ENCODE measurements at places on chromosomes 7 and 10. TPM values are rescaled to one million over a fixed set of nuclear protein-coding genes. Genes with fewer than 3 reads are reported as not detected.

DNA sequence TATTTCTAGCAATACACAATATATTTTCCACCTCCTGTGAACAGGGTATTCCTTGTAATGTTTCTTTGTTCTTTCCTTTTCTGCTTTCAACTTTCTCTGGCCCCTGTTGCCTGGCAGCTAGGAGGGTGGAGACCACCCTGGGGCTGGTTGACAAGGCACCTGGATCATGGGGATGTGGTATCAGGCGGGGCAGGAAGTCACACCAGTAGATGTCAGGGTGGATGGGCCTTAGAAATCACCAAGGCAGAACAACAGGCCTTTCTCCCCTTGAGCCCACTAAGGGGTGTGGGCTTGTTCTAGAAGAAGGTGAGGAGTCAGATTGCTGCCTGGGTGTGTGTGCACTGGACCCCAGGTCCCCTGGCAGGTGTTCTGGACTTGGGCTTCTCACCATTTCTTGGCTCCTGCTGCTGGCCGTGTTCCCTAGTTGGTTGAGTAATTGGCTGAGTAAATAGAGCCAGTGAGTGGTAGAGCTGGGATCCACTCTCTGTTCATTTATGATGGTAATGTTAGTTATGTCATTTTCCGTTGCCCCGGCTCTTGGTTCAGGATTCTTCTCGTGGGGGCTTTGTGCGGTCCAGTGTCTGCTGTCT is 24.9 kb downstream of the ZNF783 start:
- H3K4me1 ChIP-seq: no peaks in the 10 kb centered on the region
- no peak overlapping the region for H3K4me3 ChIP-seq
- no peaks in the 10 kb centered on the region for H3K27me3 ChIP-seq
- no peak overlapping the region for H3K27ac ChIP-seq

DNA sequence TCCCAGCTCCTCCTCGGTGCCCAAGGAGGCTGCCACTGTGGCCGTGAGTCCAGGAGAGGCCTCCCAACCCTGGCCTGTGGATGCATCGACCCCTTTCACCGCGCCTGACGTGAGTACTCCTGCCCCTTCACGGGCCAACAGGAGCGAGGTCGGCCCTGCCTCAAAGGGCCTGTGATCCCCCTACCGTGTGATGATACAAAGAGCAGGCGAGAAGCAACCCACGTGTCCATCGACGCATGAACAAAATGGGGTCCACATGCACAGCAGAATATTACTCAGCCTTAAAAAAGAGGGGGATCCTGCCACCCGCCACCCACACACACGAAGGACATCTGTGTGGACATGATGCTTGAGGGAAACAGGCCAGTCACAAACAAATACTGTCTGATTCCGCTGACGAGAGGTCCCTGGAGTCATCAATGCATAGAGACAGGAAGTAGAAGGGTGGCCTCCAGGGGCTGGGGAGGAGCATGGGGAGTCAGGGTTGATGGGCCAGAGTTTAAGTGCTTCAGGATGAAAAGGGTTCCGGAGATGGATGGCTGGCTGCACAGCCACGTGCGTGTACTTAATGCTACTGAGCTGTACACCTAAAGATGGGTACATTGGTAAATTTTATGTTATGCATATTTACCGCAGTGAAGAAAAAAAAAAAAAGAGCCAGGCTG is 151.9 kb downstream of the PRKAG2 start:
- no peaks in the 10 kb centered on the region for H3K36me3 ChIP-seq
- no peak overlapping the region for H3K27ac ChIP-seq
- no peak for DNase-seq

The HMX2 gene
- total RNA-seq: not detected

GRCh38 chr7:134856691-134857090 is 77.3 kb downstream of the CALD1 start:
- peak overlapping the region; percentile 2 for H3K27ac ChIP-seq
- no peak overlapping the region for H3K4me3 ChIP-seq
- no peaks in the 10 kb centered on the region for H3K36me3 ChIP-seq
- H3K27me3 ChIP-seq: no peaks in the 10 kb centered on the region
- DNase-seq: no peak

The COL28A1 gene
- total RNA-seq: 4.9 TPM

DNA sequence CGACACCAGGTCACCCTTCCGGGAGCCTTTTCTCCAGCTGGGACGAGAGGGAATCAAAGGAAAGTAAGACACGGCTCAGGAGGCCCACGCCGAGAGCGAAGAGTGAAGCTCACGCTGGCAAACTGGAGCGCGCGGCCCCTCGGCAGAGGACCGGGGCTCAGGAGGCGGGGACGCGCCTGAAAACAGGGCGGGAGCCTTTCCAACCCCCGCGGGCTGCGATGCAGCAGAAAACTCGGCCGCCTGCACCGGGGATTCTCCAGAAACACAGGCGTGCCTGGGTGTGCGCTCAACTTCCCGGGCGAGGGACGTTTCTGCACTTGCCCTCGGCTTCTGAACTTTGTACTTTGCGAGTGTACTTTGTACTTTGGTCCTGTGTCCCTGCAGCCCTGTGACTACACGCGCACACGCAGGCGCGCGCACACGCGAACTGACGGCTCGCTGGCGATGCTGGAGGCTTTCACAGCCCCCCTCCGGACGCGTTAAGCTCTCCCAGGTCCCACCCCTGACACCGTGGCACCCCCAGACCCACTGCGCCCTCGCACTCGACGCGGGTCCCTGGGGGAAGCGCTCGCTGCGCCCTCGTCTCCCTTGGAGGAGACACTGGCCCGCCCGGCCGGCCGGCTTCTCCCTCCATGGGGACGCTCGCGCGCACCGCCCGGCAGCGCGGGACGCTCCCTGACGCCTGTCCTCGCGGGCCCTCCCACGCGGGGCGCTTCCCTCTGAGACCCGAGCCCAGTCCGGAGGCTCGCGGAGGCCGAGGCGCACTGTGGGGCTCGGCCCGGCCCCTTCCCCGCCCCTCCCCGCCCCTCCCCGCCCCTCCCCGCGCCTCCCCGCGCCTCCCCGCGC is 588 bp upstream of the PAOX start:
- peak overlapping the region; percentile 81 for H3K4me3 ChIP-seq
- H3K36me3 ChIP-seq: no peaks in the 10 kb centered on the region
- H3K27ac ChIP-seq: peak overlapping the region; percentile 85
- no peaks in the 10 kb centered on the region for H3K27me3 ChIP-seq

- no peak overlapping the region for H3K4me3 ChIP-seq
- H3K4me1 ChIP-seq: no peaks in the 10 kb centered on the region
- no peak overlapping the region for H3K27ac ChIP-seq
Observed at GRCh38 chr10:30542001-30542894, 87.3 kb downstream of the LYZL2 start.

The CELF2 gene
- 45.6 TPM for total RNA-seq

- H3K27me3 ChIP-seq: no peaks in the 10 kb centered on the region
- no peak for DNase-seq
Observed at GRCh38 chr7:88317422-88317821, 10.7 kb upstream of the STEAP4 start.

The AZGP1 gene
- total RNA-seq: 4,981 TPM

The GLI3 gene
- total RNA-seq: 10.2 TPM

DNA sequence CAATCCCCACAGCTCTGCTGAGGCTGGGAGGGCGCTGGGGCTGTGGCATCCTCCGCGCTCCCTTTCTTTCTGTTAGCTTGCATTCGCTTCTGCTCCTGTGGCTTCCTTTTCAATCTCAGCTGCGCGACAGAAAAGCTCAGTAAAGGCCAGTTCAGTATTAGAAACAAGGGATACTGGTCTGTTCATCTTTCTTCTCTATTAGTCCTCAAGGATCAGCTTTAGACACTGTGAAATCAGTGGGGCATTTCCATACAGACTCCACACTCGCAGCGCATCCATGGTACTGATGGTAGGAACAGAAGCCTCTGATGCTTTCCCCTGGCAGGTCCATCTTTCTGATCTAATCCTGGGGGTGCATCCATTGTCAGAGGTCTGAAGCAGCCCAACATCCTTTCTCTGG is 163.7 kb downstream of the LYZL1 start:
- no peak for DNase-seq
- H3K4me1 ChIP-seq: no peaks in the 10 kb centered on the region
- no peak overlapping the region for H3K27ac ChIP-seq
- no peaks in the 10 kb centered on the region for H3K36me3 ChIP-seq
- H3K4me3 ChIP-seq: no peak overlapping the region
- H3K27me3 ChIP-seq: no peaks in the 10 kb centered on the region

- no peak overlapping the region for H3K4me3 ChIP-seq
- no peaks in the 10 kb centered on the region for H3K27me3 ChIP-seq
- no peak overlapping the region for H3K27ac ChIP-seq
- DNase-seq: no peak
- no peaks in the 10 kb centered on the region for H3K36me3 ChIP-seq
Observed at GRCh38 chr10:93904901-93905300, 11.1 kb downstream of the SLC35G1 start.

- no peak for DNase-seq
- H3K4me3 ChIP-seq: no peak overlapping the region
- H3K27me3 ChIP-seq: no peaks in the 10 kb centered on the region
- peaks cover 15% of the 10 kb centered on the region for H3K4me1 ChIP-seq
- H3K27ac ChIP-seq: no peak overlapping the region
Observed at GRCh38 chr7:47383072-47383471, 198.8 kb downstream of the TNS3 start.

DNA sequence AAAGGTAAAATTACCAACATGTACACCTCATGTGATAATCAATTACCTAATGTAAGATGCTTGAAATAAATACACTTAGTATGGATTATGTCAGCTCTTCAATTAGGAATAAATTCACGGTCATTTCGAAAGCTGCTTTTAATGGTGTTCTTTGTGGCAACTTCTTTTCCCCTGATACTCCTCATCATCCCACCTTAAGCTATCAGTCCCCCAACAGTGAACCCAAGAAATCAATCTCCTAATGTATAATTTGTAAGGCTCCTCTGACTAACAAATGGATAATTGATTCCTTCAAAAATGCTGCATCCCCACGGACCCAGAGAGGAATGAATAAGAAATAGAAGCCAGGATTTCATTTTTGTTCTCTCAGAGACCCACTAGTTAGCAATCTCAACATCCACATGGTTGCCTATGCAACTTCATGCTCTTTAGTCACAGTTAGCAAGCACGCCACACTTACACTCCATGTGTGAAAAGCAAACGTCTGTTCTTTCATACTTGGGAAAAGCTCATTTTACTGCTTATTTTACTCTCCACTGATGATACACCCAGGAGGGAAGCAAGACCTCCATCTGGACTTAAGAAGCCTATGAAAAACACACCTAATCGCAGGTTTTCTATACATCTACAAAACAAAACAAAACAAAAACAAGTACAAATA is 70.1 kb downstream of the VPS41 start:
- no peak overlapping the region for H3K27ac ChIP-seq
- DNase-seq: no peak
- no peaks in the 10 kb centered on the region for H3K4me1 ChIP-seq
- H3K4me3 ChIP-seq: no peak overlapping the region
- no peaks in the 10 kb centered on the region for H3K36me3 ChIP-seq

GRCh38 chr7:141275350-141275749 is 201.5 kb downstream of the TMEM178B start:
- H3K27me3 ChIP-seq: no peaks in the 10 kb centered on the region
- H3K36me3 ChIP-seq: no peaks in the 10 kb centered on the region
- DNase-seq: no peak
- no peaks in the 10 kb centered on the region for H3K4me1 ChIP-seq

The ACBD7 gene
- total RNA-seq: 1.1 TPM

GRCh38 chr10:1679821-1680650 is 57.3 kb downstream of the ADARB2 start:
- DNase-seq: no peak
- no peak overlapping the region for H3K27ac ChIP-seq
- no peaks in the 10 kb centered on the region for H3K4me1 ChIP-seq
- no peak overlapping the region for H3K4me3 ChIP-seq
- no peaks in the 10 kb centered on the region for H3K36me3 ChIP-seq
- no peaks in the 10 kb centered on the region for H3K27me3 ChIP-seq

Data from breast epithelium (tissue), 4 donors.